ENCODE measurements at places on chromosomes 12 and 14.

DNA sequence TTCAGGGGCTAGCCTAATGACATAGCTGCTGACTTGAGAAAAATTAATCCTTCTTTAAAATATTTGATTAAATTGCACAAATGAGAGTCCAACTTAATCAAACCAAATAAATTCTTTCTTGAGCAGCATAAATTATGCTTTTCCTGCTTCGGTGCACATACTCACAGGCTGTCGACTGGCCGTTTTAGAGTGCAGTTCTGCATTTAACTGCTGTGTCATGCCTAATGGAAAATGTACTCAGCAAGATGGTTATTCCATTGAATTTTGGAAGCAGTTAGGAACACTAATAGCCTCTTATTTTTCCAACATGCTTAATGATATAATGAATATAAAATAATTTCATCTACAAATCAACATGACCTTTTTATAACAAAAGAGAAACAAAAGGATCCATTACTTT lies 266.1 kb upstream of the LRIG3 start:
- DNase-seq, result no peak

GRCh38 chr12:20119596-20120402 lies 248.5 kb upstream of the PDE3A start:
- no peak for DNase-seq

- no peak for DNase-seq
Measured at GRCh38 chr12:32084017-32084688, 22.5 kb upstream of the BICD1 start.

GRCh38 chr12:2360630-2361170 lies 307.9 kb downstream of the CACNA1C start:
- no peak for DNase-seq

All from CD4-positive, alpha-beta T cell (primary cell).